Hippocampal formation (tissue), 2 donors: ENCODE measurements at places on chromosomes 2 and 18.

DNA sequence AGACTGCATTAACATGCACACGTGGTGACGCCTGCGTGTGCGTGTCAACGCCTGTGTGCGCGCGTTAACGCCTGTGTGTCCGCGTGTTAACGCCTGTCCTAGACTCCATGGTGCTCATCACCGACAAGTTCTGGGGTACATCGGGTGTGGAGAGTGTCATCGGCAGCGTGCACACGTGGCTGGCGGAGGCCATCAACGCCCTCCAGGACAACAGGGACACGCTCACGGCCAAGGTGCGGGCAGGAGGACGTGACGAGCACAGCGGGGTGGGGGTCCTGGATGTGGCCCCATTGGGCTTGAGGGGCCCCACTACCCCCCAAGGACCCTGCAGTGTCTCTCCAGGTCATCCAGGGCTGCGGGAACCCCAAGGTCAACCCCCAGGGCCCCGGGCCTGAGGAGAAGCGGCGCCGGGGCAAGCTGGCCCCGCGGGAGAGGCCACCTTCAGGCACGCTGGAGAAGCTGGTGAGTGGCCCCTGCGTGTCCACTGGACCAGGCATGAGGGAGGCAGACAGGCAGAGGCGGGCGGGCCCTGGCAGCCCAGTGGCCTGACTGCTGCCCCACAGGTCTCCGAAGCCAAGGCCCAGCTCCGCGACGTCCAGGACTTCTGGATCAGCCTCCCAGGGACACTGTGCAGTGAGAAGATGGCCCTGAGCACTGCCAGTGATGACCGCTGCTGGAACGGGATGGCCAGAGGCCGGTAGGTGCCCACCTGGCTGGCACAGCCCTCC lies 29.2 kb downstream of the GPC1 start:
- DNase-seq, result no peak

DNA sequence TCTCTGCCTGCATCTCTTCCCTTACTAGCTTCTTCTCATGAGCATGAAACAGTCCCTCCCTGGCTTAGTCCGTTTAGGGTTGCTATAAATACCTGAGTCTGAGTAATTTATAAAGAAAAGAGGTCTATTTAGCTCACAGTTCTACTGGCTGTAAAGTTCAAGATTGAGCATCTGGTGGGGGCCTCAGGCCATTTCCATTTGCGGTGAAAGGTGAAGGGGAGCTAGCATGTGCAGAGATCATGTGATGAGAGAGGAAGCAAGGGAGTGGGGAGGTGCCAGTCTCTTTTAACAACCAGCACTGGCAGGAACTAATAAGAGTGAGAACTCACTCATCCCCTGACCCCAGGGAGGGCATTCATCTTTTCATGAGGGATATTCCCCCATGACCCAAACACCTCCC lies 26.8 kb downstream of the RHBDD1 start:
- no peak for DNase-seq

- no peak for DNase-seq
Observed at GRCh38 chr2:216206821-216207220, 97.7 kb downstream of the XRCC5 start.

DNA sequence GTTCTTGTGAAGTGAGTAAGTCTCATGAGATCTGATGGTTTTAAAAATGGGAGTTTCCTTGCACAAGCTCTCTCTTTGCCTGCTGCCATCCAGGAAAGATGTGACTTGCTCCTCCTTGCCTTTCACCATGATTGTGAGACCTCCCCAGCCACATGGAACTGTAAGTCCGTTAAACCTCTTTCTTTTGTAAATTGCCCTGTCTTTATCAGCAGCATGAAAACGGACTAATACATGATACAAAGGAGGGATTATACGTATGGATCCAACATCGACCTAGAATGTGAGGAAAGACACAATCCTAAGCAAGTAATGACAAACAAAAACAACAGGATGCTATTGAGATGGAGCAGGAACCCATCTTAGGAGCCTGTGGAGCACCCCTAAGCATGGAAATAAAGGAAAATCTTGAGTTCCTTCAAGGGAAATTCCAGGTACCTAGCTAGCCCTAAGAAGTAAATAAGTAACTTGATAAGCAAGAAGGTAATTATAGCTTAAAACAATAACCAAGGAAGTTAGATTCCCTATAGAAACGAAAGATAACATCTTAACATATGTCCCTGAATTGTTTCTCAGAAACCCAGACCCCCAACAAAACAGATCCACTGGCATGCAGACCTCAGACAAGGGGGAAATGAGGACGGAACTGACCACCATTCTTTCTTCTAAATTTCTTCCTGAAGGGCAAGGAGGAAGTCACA lies 1.5 kb upstream of the TNFRSF11A start:
- no peak for DNase-seq

DNA sequence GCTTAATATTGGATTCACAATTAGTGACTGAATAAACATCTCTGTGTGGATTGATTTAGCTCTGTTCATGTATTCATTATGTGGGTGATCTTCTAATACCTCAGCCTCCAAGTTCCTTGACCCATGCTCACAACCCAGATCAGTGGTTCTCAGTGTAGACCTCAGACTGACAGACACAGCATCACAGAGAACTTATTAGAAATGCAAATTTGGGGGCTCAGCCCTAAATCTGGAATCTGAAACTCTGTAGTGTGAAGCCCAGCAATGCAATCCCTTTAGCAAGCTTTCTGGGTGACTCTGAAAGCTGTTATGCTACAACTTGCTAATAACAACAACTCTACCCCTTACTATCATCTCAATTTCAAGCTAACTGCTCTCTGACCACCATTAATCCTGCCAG lies 273.1 kb upstream of the FANCL start:
- DNase-seq, result no peak

DNA sequence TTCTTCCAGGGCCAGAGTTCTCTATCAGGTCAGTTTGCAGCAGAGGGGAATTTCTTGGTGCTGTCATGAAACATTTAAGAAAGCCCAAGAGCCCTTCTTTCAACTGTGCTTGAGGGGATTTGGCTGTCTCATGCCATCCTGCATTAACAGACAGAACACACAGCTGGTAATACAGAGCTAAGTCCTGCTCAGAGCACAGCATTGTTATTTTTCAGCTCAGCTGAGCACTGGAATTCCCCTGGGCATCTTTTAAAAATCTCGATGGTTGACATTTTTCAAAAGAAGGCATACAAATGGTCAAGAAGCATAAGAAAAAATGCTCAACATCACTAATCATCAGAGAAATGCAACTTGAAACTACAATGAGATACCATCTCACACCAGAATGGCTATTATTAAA lies 14.9 kb upstream of the IL1R2 start:
- no peak for DNase-seq

DNA sequence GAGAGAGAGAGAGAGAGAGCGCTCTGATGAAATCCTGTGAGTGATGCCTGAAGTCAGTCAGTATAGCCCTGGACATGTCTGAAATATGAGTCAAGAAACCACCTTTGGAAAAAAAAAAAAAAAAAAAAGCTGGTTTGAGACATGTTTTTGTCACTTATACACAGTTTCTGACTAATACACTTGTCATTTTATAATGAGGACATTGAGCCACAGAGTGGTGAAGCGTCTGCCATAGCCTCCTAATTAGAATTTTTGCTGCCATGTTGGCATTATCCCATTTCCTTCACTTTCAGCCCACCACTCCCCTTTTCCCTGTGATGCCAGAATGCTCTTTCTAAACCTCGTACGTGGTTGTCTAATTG lies 15.7 kb upstream of the MYO3B start:
- DNase-seq, result no peak

GRCh38 chr2:237315829-237316225 lies 98.1 kb downstream of the COL6A3 start:
- DNase-seq, result no peak

- DNase-seq, result no peak
Observed at GRCh38 chr2:174606336-174606735, 8.7 kb upstream of the WIPF1 start.

DNA sequence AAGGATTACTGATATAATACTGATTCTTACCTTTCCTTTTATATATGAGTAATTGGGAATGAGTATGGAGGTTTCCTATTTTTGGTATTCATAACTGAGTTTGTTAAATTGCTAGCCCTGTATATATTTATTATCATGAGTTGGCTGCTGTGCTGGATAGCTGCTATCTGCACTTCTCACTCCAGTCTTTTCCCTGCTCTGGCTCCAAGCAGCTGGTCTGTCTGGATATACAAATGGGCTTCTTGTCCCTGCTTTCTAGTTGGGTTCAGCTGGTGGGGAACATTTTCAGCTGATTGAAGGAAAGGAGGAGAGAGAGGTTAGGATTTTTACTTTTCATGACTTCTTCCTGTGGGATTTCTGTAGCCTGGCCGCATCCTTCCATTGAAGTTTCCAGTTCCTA lies 41.2 kb downstream of the AGFG1 start:
- DNase-seq, result no peak

DNA sequence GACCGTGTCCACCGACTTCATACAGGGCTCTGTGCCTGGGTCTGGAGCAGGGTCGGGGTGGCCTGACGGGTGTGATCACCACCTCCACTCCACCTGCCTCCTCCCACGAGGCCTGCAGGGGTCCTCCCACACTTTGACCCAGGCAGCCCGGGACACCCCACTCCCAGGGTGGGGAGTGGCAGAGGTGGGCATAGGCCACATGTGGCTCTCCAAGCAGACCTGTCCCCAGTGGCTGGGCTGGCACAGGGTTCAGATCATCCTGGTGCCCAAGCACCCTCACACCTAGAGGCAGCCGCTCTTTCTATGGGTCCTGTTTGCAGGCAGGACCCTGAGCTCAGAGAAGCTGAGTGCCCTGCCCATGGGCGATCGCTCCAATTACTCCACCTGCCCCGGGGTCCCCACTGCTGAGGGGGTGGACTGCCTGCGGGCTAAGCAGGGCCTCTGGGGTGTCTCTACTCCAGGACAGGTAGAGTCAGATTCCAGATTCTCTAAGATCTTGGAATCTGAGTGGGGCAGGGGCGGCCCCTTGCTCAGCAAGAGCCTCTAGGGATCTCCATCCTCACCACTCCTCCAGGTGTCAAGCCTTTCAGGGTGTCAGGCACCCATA lies 1.4 kb downstream of the NEURL3 start:
- no peak for DNase-seq

DNA sequence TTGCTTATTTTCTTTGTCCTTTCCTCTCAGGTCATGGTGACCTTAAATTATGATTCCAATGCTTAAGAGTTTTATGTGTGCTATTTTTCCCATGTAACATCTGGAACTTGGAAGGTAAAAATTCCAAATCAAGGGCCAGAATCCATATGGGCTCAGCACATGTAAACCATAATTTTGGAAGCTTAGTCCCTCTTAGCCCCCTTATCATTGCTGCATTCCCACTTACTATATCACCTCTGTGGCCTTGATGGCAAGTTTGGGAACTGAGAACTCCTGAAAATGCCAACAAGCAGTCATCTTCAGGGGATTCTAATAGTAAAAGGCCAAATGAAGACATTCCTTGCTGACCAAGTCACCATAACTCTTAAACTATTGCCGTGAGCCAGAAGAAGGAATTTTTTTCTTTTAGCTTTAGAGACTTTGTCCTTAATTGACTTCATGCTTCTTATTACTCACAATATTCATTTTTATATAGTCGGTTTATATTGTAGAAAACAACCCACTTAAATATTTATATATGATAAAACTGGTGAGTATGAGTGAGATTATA lies 251.4 kb downstream of the SLC8A1 start:
- DNase-seq, result no peak

- DNase-seq, result no peak
Observed at GRCh38 chr2:2456721-2457120, 125.6 kb upstream of the MYT1L start.

DNA sequence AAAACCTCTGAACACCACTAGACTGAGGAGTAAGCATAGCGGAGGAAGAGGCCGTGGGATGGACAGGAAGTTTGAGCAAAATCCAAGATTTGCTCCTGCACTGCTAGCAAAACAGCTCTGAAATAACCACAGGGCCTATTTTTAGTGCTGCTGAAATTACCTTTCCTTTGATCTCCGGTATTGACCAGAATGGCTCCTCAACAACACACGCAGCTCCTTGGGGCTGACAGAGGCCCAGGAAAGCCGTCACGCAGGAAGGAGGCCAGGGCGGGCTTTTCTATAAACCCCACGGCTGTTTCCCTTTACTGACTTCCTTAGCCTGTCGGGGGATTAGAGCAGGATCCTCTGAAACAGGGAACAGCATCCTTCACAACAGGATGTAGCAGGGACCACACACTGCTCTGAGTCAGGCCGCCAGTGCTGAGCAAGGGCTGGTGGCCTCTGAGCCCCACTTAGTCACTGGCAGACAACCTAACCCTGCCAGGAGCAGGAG lies 80.8 kb upstream of the LCLAT1 start:
- no peak for DNase-seq

GRCh38 chr18:59837586-59837985 lies 62.2 kb upstream of the PMAIP1 start:
- peak; percentile 38 for DNase-seq

GRCh38 chr2:220469201-220469600 lies 841.8 kb downstream of the SLC4A3 start:
- no peak for DNase-seq

GRCh38 chr2:121080013-121080772 lies 204.8 kb downstream of the TFCP2L1 start:
- DNase-seq, result peak; percentile 27

- no peak for DNase-seq
Observed at GRCh38 chr2:228649447-228649846, 468.0 kb upstream of the SPHKAP start.

DNA sequence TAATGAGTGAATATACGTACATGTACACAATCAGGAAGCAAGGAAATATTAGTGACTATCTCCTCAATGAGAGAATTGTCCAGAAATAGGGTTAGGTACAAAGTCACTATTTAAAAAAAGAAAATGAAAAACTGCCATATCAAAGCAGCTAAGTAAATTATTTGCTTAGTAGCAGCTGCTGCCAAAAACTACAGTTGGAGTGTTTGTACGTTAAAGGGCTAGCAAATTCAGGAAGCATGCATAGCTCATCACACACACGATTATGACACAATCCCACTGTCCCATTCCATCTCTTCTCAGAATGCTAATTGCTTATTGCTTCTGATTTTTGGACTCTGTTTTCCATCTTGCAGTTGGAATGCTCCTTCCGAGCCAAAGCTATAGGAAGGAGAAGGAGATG lies 2012.5 kb upstream of the LRRTM1 start:
- DNase-seq, result no peak

GRCh38 chr2:23967846-23968245 lies 27.6 kb downstream of the UBXN2A start:
- DNase-seq, result no peak

GRCh38 chr2:24993406-24994145 lies 21.8 kb upstream of the DNAJC27 start:
- DNase-seq, result no peak

GRCh38 chr2:147164563-147164962 lies 680.3 kb upstream of the ACVR2A start:
- DNase-seq, result no peak

- no peak for DNase-seq
Observed at GRCh38 chr2:39174022-39174421, 53.2 kb upstream of the SOS1 start.

DNA sequence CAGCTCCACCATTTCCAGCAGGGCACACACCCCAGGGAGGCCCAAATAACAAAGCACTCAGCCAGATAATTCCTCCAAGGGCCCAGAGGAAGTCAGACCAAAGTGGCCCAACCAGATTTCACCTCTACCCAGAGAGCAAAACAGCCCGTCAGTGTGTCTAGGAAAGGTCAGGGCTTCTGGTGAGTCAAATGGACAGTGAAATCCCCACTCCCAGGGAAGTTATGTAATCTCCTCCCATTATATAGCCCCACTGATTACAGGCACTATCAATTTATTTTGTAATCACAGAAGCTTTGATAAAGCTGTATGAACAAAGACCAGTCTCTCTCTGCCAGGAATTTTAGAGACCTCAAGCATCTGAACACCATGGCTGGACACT lies 4.0 kb downstream of the B4GALT6 start:
- no peak for DNase-seq

- no peak for DNase-seq
Observed at GRCh38 chr2:176182671-176183070, 5.8 kb upstream of the HOXD1 start.
